CD4-positive, alpha-beta T cell treated with Interleukin-6 for 4 hours (primary cell): ENCODE measurements at places on chromosomes 12 and 14.

DNA sequence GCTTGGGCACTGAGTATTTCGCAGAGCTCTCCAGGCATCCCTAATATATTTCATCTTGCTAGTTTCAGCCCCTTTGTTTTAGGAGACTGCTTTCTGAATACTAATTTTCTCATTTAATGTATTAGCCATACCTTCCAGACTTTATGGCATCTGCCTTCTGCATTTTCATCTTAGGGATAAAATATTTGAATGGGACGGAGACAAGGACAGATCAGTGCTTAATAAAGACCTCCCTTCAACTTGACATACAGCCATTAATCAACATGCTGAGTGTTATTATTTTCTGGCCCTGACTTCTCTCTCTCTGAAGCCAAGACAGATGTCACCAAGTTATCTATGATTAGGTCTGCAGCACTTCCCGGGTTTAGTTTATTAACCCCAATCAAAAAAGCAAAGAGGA is 42.4 kb downstream of the CACNA2D4 start:
- DNase-seq = no peak

DNA sequence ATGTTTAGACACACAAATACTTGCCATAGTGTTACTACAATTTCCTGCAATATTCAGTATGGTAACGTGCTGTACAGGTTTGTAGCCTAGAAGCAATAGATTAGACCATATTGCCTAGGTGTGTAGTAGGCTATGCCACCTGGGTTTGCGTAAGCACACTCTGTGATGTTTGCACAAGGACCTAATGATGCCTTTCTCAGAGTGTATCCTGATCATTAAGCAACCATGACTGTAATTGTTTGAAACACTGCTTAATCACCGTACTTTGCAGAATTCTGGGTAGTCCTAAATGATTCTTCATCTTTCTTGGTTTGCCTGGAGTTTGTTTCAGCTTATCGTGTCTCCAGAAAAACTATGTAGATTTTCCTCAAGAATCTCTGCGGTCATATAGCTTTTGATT is 11.2 kb upstream of the TCP11L2 start:
- DNase-seq = no peak

DNA sequence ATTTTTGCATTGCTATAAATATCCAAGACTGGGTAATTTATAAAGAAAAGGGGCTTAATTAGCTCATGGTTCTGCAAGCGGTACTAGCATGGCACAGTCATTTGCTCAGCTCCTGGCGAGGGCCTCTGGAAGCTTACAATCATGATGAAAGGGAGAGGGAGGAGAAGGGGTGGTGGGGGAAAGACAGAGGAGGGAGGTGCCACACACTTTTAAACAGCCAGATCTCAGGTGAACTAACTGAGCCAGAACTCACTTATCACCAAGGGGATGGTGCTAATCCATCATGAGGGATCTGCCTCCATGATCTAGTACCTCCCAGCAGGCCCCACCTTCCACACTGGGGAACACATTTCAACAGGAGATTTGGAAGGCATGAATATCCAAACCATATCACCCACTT is 476.3 kb downstream of the PCNX1 start:
- DNase-seq = no peak

DNA sequence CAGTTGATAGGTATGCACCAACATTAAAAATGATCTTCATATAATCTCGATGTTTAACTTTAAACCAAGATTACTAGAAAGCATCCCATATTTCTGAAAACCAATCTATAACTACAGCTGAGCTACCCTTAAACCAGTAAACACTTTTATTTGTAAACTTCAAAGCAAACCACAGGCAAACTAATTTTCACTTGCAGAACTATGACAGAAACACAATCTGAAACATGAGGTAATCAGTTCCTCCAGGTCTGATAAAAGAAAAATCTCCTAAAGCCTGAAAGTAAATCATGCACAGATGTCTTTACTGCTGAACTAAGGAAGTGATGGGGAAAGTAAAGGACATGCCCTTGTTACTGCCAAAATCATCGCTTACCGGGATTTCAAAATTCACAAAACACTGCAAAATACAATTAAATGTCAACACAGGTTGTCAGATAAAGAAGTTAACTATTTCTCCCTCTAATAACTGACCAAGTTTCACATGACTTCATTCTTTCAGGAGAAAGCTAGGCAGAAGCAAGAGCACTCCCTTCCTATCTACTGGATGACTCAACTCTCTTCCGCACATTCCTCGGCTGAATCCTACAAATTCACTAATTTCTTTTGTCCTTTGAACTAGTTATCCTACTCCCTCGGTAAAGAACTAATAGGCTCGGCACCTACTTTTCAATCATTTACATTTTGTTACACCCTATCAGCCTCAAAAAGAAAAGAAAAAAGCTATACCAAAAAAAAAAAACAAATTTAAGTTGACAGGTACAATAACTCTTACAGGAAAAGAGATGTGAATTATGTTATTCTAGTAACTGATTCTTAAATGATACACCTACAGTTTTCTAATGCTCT is 1.4 kb downstream of the EEA1 start:
- no peak for DNase-seq

- DNase-seq = no peak
Measured at GRCh38 chr12:67925077-67925476, 64.2 kb upstream of the IFNG-AS1 start.
